Stimulated activated CD4-positive, alpha-beta T cell treated with anti-CD3 and anti-CD28 coated beads, Interleukin-4, amount 100 ng/mL, for 4 hours (primary cell): ENCODE measurements at places on chromosomes 6 and 20.

DNA sequence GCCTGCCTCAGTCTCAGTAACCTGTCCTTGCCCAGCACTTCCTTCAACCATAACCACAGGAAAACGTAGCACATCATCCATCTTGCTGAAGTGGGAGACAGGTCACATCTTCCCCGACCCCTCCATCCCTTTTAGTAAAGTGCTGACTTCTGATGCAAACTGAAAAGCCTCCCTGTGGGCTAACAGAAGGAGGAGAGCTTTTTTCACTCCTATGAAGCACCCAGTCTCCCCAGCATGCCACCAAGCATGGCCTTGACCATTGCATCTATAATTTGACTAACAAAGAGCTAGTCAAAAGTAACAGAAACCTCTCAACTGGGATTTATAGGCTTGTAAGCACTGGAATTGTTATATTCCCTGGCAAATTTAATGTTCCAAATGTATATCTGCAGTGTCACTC, 288.9 kb upstream of the IRAK1BP1 start:
- DNase-seq: no peak

GRCh38 chr6:141029908-141030307, 1102.8 kb upstream of the GJE1 start:
- DNase-seq: no peak

- DNase-seq: no peak
Measured at GRCh38 chr6:52020945-52021570, 66.4 kb downstream of the PKHD1 start.

- DNase-seq: no peak
Measured at GRCh38 chr6:113809826-113810225, 47.3 kb upstream of the MARCKS start.

GRCh38 chr20:49821381-49821780, 8.8 kb downstream of the SLC9A8 start:
- DNase-seq: no peak

DNA sequence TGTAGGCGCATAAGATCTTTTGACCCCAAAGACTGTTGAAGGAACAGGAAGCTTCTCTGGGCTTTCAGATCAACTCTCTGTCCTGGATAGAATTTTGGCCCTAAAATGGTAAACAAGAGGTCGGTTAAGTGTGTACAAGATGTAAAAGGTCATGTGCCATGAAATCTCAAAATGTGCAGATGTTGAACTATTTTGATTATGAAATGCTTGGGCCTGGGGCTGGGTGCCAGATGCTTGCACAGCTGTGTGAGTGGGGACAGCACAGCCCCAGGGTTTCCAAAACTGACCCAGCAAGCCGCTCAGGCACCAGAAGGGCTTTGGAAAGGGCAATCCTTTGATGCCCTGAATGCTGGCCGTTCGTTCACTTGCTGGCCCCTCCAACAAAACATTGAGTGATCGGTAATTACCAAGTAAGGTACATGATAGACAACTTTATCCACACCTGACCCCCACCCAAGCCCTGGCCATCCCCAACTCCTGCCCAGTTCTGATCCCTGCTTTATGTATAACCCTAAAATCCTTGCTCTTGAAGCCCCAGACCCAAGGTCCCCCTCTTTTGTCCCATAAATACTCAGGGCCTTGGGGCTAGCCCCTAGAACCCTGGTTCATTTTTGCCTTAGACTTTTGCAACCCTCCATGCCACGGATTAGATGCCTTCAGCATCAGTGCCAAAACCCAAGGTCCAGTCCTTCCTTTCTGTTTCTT, 1.9 kb downstream of the TMEM239 start:
- DNase-seq: no peak

DNA sequence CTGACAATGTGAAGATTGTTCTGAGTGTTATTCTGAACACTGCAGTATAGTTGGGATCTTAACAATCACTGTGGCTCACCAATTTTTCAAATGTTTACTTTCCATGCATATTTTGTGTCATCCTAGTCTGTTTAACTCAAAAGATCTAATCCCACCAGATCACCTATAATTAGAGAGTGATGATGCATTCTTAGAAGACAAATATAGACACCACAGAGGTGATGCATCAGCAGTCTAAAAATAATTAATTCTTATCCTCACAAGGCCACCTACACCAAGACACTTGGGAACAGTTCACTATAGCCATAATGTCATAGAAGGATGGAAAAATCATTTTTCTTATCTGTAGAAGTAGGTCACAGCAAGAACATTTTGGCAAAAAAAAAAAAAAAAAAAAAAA, 154.8 kb downstream of the UBE3D start:
- DNase-seq: no peak

DNA sequence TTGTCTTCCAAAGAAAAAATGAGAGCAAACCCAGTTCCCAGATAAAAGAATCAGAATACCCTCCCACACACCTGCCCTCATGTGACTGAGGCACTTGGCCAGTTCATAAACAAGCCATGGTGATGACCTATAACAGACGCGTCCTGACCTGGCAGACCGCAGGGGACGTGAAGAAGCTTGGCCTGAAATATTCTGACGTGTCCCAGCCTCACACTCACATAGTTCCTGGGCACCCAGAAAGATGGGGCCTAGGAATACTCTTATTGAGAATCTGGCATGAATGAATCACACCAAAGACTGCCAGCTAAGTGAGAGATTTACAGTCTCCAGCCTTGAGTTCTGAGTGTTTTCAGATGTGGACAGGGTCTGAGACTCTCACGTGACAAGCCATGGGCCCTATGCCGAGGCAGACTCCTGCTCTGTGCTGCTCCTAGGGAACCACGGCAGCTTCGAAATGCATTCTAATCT, 17.2 kb upstream of the MAP3K4 start:
- no peak for DNase-seq

DNA sequence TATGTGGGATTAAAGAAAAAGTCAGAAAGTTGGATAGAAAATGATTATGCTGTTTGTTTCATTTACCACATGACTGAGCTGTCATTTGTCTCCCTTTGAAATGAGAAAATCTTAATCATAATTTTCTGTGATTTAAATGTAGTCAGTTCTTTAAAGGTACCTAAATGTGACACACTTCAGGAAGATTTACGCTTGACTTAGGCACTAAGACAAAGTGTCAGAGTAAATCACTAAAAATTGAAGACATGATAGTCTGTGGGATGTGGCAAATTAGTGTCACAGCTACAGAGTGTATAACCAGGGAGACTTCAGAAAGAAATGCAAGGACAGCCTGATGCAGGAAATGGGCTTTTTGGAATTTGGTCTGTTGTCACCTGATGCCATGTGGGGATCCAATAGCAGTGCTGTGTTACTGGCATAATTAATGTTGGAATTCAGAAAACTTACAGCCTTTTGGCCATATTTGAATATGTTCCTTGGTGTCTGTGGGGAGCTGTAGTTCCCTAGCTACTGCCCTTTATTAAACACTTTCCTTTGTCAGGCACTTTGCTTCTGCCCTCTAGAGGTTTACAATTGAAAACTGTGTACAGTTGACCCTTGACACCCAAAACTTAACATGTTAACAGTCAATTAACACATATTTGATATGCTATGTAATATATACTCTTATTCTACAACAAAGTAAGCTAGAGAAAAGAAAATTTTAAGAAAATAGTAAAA, 493.8 kb downstream of the UTRN start:
- DNase-seq: no peak

DNA sequence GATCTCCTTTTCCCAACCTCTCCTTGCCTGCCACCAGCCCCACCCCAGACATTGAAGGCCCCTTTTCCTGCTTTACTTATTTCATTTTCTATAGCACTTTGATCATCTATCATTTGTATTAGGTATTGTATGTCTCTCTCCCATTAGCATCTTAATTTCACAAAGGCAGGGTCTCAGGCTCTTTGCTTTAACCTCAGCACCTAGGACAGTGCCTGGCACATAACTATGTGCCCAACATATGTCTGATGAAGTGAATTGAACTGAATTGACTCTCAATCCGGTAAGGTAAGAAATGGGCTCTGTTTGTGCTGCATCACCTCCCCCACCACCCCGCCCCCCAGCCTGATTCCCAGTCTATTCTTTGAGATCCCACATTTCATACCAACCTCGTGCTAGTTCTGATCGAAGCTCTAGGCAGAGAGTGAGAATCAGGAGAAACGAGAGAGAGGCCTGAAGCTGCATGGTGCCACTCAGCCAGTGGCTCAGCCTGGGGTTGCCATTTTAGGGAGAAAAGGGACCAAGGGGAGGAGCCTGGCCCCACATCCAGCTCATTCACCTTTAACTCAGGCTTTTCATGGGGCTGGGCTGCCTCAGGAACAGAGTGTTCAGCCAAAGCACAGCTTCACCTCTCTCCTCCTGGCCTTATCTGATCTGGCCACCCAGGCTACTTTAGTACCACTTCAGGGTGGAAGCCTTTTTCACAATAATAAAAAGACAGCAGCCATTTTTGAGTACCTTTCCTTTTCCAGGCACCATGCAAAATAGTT, at the start of gene SPINT3:
Gene SPINT3, minus strand, starts transcription at position 476 of the 767 bp plus-strand sequence. Its CDS starts 14 bp downstream, at position 462.
- no peak for DNase-seq

DNA sequence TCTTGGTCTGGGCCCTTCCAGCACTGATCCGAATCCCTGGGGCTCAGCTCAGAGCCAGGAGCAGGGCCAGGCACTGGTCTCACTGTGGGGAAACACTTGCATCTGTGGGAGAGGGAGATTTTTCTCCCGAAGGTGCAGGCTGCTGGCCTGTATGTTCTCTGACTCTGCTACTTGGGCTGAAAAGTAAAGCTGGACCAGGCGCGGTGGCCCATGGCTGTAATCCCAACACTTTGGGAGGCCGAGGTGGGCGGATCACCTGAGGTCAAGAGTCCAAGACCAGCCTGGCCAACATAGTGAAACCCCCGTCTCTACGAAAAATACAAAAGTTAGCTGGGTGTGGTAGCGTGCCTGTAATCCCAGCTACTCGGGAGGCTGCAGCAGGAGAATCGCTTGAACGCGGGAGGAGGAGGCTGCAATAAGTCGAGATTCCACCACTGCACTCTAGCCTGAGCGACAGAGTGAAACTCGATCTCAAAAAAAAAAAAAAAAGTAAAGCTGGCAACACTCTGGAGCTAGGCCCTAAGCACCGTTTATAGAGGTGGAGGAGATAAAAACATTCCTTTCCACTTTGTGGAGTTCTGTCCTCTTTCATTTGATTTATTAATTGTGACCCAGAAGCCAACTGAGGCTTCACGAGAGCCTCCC, 41.7 kb downstream of the JPH2 start:
- DNase-seq: no peak

DNA sequence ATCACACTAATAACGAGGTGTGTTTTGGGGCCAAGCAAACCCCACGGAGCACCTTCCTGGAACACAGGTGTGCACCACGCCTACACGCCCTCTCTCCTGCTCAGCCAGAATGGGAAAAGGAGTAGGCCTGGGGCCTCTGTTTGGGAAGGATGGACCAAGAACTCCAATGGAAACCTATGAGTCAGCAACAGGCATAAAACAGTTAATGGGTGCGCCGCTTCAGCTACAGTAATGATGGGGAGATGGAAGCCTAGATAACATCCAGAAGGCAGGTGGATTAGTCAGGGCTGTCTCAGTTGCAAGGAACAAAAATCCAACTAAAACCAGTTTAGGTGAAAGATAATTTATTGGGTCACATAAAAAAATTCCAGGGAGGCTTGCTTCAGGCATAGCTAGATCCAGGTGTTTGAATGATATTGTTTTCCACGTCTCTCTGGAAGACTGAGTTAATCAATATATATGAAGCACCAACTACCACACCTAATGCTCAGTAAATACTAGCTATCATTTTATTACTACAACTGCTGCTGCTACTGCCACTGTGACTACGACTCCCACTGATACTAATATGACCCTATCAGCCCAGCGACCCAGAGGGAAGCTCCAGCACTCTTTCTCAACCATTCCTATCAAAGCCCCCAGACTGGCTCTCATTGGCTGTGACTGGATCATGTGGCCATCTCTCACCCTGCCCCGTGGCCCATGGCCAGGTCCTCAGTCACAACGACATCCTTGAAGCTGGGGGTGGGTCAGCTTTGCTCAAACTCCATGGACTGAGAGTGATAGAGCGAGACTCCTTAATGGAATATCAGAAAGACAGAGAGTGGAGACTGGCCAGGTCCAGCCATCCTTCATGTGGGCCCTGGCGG, 155.2 kb upstream of the PTPN1 start:
- no peak for DNase-seq

- no peak for DNase-seq
Measured at GRCh38 chr20:13862245-13862644, 77.4 kb downstream of the NDUFAF5 start.

GRCh38 chr6:134621858-134622257, 303.9 kb upstream of the SGK1 start:
- no peak for DNase-seq

DNA sequence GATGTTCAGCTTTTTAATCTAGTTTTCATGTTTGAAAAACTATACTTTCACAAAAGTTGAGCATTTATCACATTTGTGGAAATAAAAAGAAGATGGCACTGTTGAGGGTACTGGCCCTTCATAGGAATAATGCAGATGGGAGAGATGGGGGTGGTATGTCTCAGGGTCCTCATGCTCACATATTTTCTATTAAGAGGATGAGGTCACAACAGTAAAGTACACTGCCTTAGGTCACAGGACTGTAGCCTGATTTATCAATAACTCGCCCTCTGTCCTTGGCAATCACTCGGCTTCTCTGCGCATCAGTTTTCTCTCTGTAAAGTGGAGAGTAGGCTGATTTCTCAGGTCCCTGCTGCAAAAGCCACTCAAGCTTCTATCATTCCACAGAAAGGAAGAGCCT, 55.9 kb downstream of the PPP1R3G start:
- no peak for DNase-seq

DNA sequence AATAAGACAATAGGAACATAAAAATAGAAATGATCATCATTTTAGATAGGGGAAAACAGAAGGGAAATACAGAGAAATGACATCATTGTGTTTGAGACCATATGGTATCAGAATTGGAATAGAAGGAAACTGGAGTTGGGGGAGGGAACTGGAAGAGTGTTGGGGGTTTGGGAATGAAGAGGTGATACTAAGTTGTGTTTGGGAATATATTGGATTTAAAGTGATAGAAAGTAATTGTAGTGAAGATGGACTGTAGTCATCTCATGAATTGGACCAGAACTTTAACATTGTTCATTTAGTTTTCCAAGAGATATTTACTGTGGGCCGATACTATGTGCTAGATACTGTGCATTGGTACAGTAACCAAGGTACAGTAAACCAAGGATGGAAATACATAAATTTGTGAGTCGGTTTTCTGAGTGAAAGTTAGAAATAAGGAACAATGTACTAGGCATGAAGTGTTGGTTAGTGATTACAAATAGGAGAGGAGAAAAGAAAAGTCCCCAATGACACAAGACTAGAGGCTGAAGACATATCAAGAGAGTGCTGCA, 32.3 kb downstream of the KCNQ5 start:
- no peak for DNase-seq

- no peak for DNase-seq
Measured at GRCh38 chr6:154070657-154071056, 31.6 kb downstream of the OPRM1 start.

DNA sequence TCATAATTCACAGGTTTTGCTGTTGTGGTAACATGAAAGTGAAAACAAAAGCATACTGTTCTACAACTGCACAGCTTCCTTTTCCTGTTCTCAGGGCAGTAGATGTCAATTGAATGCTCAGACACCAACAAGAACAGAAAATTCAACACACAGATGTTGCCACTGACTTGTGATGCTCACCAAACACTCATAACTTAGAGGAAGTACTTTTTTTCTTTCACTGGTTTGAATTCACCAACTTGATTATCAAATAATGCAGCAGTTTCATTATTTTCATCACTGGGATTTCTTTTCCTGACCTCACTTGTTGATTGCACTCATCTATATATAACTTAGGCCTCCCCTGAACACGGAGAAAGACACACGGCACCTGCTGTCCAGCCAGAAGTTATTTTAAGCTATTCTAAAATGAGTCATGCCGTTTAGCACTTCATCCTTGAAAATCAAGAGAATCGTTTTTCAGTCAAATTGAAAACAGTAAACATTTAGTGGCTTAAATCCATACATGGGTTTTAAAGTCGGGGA, 949 bp downstream of the TXLNB start:
- DNase-seq: no peak

- DNase-seq: no peak
Measured at GRCh38 chr6:156193381-156193780, 583.8 kb upstream of the ARID1B start.
